Activated CD4-positive, alpha-beta T cell treated with anti-CD3 and anti-CD28 coated beads, Interleukin-2, amount 10 ng/mL, durations not matched to agents 24 days and 14 days (primary cell): ENCODE measurements at places on chromosomes 2 and 18. TPM values are rescaled to one million over a fixed set of nuclear protein-coding genes. Genes with fewer than 3 reads are reported as not detected.

- peaks cover 33% of the 10 kb centered on the region for H3K27me3 ChIP-seq
- H3K27ac ChIP-seq: peak overlapping the region; percentile 65
Observed at GRCh38 chr2:230984393-230985220, 11.3 kb upstream of the SPATA3 start.

DNA sequence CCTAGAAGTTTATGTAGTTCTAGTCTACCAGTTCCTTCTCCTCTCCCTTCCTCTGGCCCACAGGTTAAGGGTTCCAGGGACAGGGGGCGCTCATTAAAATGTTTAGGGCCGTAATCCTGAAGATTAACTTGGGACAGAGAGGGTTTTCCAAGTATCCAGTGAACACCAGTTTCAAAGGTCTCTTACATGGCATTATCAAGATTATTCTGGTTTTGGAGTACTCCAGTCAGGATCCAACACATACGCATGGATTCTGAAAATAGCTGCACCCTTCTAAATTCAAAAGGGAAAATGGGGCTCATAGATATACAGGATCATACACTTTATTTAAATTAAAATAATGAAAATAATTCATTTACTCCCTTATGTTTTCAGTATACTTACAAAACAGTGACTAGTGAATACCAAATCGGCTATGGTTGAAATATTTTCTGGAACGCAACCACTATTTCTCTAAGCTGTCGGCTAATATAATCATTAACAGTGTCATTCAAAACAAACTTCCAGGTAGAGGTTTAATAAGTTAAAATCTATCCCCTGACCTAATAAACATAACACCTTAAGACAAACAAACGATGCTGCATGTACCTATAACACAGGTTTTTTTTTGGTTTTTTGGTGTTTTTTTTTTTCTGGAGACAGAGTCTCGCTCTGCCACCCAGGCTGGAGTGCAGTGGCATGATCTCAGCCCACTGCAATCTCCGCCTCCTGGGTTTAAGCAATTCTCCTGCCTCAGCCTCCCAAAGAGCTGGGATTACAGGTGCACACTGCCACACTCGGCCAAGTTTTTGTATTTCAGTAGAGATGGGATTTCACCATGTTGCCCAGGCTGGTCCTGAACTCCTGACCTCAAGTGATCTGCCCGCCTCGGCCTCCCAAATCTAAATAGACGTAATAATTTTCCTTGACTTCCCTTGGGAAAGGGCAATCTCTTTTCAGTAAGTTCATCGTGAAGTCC, 44.7 kb downstream of the MGAT4A start:
- H3K36me3 ChIP-seq: peaks cover 28% of the 10 kb centered on the region
- DNase-seq: no peak
- H3K4me3 ChIP-seq: no peak overlapping the region
- H3K27ac ChIP-seq: no peak overlapping the region
- H3K4me1 ChIP-seq: peaks cover 32% of the 10 kb centered on the region

- no peak overlapping the region for H3K4me3 ChIP-seq
- no peaks in the 10 kb centered on the region for H3K27me3 ChIP-seq
- peaks cover 2% of the 10 kb centered on the region for H3K36me3 ChIP-seq
- peaks cover 7% of the 10 kb centered on the region for H3K4me1 ChIP-seq
- DNase-seq: peak; percentile 41
Observed at GRCh38 chr2:203492965-203493364, 42.1 kb downstream of the RAPH1 start.

- H3K27me3 ChIP-seq: no peaks in the 10 kb centered on the region
- no peak overlapping the region for H3K27ac ChIP-seq
- peaks cover 38% of the 10 kb centered on the region for H3K4me1 ChIP-seq
Observed at GRCh38 chr18:9153256-9153655, 16.7 kb downstream of the ANKRD12 start.

GRCh38 chr2:157363612-157364101, 38.0 kb upstream of the ERMN start:
- peaks cover 60% of the 10 kb centered on the region for H3K36me3 ChIP-seq
- no peak for DNase-seq
- peak overlapping the region; percentile 58 for H3K27ac ChIP-seq
- no peak overlapping the region for H3K4me3 ChIP-seq
- H3K27me3 ChIP-seq: no peaks in the 10 kb centered on the region

GRCh38 chr2:9763356-9764152, 79.7 kb upstream of the TAF1B start:
- H3K36me3 ChIP-seq: no peaks in the 10 kb centered on the region
- no peak for DNase-seq
- H3K27ac ChIP-seq: no peak overlapping the region
- peaks cover 8% of the 10 kb centered on the region for H3K27me3 ChIP-seq

GRCh38 chr2:175976391-175977157, 25.5 kb downstream of the LNPK start:
- DNase-seq: no peak

Gene CD8B
- total RNA-seq: 0.50 TPM in 1 of 2 replicates, not detected in the other

Gene COMMD1
- 27.2 and 27.6 TPM in 2 replicates for total RNA-seq
